ENCODE measurements at places on chromosomes 12 and 14.
A peak's percentile ranks its signal among the peaks of the same experiment; 100 is the strongest.

- no peak for DNase-seq
These were observed 3.6 kb downstream of the CMKLR1 start for GRCh38 chr12:108335349-108336119.

DNA sequence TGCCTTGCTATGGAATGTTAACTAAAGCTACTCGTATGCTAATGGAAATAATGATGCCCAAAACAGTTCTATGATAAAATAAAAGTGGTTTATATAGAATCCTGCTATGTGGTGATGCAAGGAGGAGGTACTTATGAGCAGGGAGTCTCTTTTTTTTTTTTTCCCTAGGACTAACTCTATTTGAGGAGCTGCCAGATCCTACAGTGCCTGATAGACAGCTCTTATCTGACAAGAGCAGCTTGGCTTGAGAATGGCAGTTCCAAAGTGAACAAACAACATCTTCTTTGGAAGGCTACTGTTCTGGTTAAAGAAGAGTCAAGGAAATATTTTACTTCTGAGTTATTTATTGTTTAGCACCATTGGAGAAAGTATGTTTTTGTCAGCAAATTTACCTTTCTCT is 10.2 kb upstream of the ACSM4 start:
- no peak for DNase-seq

DNA sequence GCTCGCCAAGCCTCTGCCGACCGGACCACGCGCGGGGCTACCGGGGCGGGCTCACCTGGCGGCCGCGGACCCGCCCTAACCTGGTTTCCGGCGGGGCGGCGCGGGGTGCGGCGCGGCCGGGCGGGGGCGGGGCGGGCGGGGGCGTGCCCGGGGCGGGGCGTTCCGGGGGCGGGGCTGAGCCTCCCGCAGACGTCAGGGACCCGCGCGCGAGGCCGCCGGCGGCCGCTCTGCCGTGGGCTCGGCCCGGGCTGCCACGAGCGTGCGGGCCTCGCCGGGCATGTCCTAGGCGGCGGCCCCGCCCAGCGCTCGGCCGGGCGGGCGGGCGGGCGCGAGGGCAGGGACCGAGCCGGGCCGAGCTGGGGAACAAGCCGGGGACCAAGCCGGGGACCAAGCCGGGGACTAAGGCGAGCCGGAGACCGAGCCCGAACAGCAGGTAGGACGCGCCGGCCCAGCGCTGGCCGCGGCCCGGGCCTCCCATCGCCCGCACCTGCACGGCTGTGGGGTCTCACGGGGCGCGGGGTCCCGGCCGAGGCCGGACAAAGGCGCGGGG is at the start of gene CEP170B:
TSS of gene CEP170B (plus strand) at position 188 of the 550 bp plus-strand sequence. CDS start 3,183 bp downstream, outside the sequence.
- DNase-seq, result peak; percentile 46

- no peak for DNase-seq
These were observed 92.5 kb upstream of the EIF5 start for GRCh38 chr14:103241531-103241930.

GRCh38 chr14:76484355-76484754 is 108.4 kb downstream of the ESRRB start:
- DNase-seq, result no peak

- no peak for DNase-seq
These were observed 51.0 kb downstream of the PPM1A start for GRCh38 chr14:60300019-60300418.

DNA sequence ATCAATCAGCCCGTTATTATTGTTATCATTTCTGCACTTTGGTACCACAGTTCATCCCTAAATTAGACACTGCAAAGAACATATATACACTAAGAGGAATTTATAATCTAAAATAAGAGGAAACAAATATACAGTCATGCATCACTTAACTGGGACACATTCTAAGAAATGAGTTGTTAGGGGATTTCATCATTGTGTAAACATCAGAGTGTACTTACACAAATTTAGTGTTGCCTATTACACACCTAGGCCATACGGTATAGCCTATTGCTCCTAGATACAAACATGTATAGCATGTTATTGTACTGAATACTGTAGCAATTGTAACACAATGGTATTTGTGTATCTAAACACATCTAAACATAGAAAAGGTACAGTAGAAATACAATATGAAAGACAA is 190.5 kb downstream of the BMP4 start:
- DNase-seq, result no peak

DNA sequence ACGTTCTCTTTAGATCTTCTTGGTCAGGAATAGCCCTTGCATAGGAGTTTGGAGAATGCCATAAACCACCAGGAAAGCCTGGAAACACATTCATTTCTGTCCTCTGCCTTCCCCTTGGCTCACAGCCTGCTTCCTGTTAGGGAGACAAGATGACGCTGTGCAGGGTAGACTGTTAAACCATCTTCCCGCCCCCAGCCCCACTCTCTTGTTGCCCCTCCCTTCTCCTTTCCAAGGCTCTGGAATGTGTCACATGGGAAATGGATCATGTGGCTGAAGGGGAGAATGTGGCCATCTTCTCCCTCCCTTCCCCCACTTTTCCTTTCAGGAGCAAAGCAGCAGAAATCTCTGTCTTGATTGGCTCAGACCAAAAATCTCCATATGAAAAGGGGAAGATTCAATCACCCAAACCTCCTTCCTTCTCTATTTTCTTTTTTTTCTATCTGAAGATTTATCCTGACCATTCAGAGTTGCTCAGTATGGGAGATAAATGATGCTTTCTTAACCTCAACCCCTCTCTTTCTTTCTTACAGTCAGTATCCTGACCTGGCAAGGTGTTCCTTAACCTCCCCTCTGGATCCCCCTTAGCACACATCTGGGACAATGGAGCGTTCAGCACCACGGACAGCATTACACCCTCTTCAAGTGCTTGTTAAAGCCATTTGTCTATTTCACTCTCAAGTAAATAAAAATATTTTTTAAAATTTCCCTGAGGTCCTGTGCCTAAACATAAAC is 11.4 kb downstream of the GPR19 start:
- DNase-seq, result no peak

GRCh38 chr12:95146769-95147168 is 70.5 kb downstream of the FGD6 start:
- DNase-seq, result no peak

GRCh38 chr12:11653215-11653753 is 3.8 kb downstream of the ETV6 start:
- DNase-seq, result peak; percentile 55

DNA sequence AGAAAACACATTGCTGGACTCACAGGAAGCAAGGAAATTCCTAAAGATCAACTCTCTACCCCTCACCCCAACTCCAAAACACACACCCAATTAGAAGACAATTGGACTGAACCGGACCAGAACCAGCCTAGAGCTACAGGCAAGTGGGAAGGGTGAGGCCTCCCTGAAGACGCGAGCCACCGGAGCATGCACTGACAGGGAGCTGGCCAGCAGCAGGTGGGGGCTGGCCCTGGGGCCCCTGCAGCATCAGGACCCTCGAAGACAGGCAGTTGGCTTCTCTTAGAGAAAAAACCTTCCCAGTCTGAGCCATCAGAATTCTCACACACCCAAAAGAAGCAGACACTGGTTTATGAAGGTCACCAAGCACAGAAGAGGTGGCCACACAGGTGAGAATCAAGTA is 209.5 kb upstream of the DIO3 start:
- no peak for DNase-seq

- no peak for DNase-seq
These were observed 82.8 kb downstream of the KIF26A start for GRCh38 chr14:104221071-104221625.

- no peak for DNase-seq
These were observed 100.1 kb upstream of the PDE3A start for GRCh38 chr12:20268121-20268732.

GRCh38 chr12:24228371-24228770 is 278.9 kb upstream of the SOX5 start:
- no peak for DNase-seq

DNA sequence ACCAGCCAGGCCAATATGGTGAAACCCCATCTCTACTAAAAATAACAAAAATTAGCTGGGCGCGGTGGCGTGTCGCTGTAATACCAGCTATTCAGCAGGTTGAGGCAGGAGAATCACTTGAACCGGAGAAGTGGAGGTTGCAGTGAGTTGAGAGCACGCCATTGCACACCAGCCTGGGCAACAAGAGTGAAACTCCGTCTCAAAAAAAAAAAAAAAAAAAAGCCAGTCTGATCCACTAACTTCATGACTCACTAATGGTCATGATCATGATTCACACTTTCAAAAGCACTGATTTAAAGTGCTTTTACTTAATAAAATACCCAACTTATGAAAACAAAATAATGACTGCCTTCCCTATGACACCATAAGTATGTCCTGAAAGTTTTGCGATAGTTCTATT is 38.4 kb upstream of the CPM start:
- DNase-seq, result no peak

- DNase-seq, result no peak
These were observed 612.5 kb downstream of the FSCB start for GRCh38 chr14:43894534-43894933.

GRCh38 chr12:54596526-54596946 is 8.1 kb upstream of the PPP1R1A start:
- peak; percentile 70 for DNase-seq

- DNase-seq, result no peak
These were observed 43.5 kb downstream of the BCAT1 start for GRCh38 chr12:24905431-24905830.

- DNase-seq, result no peak
These were observed 158.9 kb downstream of the SLC15A5 start for GRCh38 chr12:16118586-16118985.

DNA sequence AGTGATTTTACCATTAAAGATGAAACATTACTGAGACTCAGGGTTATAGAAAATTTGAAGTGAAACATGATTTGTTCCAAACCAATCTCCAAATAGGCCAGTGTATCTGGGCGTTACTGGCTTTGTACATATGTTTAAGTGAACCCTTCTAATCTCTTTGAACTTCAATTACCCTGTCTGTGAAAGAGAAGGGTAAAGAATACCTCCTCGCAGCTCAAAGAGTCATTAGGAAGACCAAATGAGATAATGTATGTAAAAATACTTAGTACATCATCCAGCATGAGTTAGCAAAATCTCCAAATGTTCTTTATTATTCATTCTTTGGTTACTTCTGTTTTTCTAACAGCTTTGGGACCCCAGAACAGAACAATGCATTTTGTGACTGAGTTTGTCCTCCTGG is at the start of gene OR11H6:
TSS of gene OR11H6 (plus strand) at position 301 of the 400 bp plus-strand sequence. CDS start at position 301, 0 bp downstream.
- no peak for DNase-seq

DNA sequence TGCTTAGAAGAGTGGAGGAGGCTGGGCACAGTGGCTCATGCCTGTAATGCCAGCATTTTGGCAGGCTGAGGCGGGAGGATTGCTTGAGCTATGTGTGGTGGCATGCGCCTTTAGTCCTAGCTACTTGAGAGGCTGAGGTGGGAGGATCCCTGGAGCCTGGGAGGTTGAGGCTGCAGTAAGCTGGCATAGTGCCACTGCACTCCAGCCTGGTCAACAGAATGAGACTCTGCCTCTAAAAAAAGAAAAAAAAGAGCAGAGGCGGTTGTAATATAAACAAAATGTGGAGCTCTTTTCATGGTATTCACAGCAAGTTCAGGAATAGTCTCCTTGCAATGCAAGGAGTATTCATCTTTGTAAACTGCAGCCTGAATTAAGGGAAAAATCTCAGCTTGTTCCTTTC is 27.2 kb downstream of the ARID2 start:
- DNase-seq, result no peak

- no peak for DNase-seq
These were observed 46.2 kb upstream of the RIMBP2 start for GRCh38 chr12:130762319-130762675.

DNA sequence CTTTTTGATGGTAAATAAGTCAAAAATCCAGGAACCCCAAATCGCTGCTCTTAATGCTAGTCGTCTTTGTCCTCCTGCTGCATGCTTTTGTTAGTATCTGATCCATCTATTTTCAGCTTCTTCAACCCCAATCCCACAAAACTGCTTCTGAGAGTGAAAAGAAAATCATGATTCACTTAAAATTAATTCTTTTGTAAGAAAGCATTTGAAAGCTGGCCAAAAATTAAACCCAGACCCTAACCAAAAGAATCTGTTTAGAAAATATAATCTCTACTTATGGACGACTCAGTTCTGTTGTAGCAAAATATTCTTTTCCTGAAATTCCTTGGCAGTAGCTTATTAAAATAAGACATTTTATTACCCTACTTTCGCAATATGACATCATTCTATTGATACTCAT is 443.6 kb upstream of the SYT1 start:
- no peak for DNase-seq

- DNase-seq, result no peak
These were observed 68.5 kb downstream of the AEBP2 start for GRCh38 chr12:19507823-19508222.

DNA sequence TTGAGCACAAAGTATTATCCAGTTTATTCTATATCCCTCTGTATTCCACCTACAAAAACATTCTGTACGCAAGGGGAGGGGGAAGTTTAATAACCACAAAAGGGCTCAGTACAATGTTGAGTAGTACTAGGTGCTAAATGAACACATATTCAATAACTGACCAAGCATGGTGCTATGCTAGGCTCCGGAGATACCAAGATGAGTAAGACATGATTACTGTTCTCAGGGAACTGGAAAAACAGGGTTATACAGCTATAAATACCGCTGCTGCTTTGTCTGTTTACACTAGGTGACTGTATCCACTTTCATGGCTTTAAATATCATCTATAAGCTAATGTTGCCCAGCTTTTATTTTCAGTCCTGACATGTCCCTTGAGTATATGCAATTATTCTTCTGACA is 135.8 kb downstream of the INSM2 start:
- DNase-seq, result no peak

- no peak for DNase-seq
These were observed 110.4 kb downstream of the SLC8A3 start for GRCh38 chr14:70078329-70078728.

DNA sequence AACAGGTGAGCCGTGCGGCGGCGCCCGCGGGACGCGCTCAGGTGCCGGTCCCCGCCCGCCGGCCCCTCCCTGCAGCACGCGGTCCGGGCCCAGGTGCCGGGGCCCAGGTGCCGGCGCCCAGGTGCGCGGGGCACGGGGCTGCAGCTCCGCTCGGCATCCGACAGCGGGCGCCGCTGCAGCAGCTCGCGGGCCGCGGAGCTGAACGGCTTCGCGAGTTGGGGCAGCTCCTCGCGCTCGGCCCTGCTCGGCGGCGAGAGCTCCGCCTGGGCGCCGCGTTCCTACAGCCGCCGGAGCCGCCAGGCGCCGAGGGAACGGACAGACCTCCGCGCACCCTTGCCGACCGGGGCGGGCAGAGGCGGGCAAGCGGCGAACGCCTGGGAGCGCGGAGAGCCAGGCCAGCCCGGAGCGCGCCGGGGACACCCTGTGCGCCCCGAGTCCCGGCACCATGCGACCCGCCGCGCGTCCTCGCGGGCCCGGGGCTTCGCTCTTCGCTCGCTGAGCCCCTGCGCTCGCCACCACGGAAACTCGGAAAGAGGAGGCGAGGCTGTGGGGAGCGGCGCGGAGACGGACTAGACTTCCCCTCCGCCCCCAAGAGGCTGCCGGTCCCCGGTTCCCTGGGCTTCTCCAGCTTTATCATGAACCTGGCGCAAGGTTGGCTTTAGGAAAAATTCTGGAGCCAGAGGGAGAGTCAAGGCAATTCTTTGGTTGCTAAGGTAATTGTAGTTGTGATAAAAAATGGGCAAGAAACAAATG is at the start of gene RGS6:
TSS of gene RGS6 (plus strand) at position 201 of the 753 bp plus-strand sequence.
- peak; percentile 33 for DNase-seq

DNA sequence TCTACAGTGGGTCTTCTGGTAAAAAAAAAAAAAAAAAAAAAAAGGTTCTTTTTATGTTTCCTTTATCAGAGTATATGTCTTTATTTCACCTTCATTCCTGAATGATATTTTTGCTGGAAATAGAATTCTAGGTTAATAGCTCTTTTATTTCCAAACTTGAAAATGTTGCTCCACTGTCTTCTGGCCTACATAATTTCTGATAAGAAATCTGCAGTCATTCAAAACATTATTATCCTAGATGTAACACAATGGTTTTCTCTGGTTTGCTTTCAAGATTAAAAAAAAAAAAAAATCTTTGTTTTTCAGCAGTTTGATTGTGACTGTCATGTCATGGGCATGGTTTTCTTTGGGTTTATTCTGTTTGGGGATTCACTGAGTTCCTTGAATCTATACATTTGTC is 19.5 kb downstream of the DCP1B start:
- no peak for DNase-seq
